ENCODE measurements at places on chromosomes 7 and 10.

DNA sequence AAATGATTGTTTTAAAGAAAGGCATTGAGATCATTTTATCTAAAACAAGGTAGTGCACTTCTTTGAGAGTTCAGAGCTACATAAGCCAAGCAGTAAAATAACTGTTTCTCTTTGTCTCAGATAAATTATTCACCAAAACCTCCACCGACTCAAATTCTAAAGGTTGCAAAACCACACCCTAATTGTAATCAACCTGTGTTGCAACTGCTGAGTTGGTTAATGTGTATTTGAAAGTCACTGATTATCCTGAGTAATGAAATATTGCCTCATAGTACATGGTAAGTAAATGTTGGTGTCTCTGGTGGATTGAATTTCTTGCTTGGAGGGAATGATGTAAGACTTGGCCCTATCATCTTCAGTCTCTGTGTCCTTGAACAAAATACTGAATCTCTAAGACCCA is 35.9 kb upstream of the CYP2C9 start:
- no peak for DNase-seq

- no peak for DNase-seq
Observed at GRCh38 chr7:55099066-55099820, 80.4 kb downstream of the EGFR start.

DNA sequence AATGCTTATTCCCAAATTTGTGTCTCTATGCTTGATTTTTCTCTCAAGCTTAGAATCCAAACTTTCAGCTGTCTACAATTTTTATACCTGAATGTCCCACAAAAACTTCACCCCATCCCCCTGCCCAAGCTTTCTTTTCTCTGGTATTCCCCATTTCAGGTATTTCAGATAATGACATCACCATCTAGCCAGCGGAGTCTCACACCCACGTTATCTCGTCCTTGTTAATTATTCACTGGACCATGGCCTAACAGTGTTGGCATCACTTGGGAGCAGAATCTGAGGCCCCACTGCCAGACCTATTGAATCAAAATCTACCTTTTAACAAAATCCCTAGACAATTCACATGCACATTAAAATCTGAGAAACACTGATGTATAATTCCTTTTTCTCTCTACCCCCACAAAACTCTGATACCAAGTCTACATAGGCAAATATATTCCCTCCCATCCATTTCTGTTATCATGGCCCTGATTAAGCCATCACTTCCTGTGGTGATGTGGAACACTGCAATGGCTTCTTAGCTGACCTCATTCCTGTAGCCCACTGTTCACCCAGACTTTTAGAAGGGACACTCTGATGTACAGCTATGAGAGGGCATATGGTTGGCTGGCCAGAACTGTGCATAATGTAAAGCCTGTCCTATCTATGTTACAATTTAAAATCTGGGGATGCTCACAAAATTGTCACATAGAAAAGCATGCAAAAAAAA is 31.4 kb downstream of the ZNF438 start:
- DNase-seq = no peak

DNA sequence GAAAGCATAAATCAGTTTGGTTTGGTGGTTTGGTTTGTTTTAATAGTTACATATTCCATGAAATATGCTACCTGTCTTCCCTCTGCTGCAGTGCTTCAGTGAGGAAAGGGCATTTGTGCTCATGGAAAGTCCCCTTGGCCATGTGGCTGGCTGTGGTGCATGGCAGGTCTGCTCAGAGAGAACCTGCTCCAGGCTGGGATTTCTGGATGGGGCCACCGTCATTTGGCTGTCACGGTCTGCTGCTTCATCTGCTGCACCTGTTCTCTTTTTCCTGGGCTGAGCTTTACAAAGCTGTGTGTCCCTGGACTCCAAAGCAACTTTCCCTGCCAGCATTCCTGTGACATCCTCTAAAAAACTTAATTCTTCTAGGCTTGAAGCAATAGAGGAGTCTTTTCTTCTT is 8.9 kb downstream of the CDK14 start:
- no peak for DNase-seq

GRCh38 chr10:113933894-113934532 is 79.6 kb downstream of the NHLRC2 start:
- DNase-seq = no peak

- DNase-seq = no peak
Observed at GRCh38 chr7:130365088-130365487, 15.2 kb upstream of the CPA1 start.

DNA sequence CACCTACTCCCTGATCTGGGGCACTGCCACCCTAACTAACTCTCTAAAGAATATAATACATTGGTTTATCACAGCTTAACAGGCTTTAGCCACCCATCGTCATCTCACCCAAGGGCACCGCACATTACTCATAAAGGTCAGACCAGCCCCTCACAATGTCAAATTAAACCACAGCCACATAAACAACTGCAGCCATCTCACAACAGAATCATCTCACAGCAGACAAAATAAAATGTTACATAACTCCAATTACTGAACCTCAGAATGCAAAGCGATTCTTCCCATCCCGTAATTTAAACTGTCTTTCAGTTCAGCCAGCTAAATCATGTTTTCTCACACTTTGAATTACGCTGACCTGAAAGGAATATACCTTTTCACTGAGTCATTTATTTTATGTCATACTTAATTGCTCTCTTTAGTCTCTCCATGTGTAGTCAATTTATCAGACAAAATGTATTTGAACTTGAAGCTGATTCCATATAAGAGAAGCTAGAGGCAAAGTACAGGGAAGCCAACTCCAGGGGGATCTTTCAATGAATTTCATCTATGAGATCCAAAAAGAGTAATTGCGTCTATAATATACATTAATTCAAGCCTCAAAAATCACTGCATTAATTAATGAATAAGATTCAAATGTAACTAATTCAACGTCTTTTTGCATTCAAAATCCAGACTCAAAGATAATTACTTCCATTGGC is 96.9 kb upstream of the NEBL start:
- no peak for DNase-seq

- no peak for DNase-seq
Observed at GRCh38 chr7:37320848-37321468, 127.7 kb downstream of the ELMO1 start.

DNA sequence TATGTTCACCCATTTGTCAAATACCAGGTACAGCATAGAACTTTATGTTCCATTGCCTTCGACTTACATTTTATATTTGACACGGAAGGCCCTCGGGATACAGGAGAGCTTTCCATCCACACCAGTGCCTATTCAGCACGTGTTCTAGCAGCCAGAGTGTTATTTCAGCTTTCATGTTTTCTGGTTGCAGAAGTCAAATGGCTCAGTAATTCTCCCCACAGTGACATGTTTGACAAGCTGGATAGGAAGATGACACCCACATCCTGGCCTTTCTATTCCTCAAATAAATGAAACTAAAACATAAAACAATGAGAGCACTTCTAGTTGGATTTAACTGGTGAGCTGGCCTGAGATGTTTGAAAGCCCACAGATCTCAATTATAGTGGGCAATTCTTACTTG is 173.4 kb downstream of the SORCS1 start:
- no peak for DNase-seq

DNA sequence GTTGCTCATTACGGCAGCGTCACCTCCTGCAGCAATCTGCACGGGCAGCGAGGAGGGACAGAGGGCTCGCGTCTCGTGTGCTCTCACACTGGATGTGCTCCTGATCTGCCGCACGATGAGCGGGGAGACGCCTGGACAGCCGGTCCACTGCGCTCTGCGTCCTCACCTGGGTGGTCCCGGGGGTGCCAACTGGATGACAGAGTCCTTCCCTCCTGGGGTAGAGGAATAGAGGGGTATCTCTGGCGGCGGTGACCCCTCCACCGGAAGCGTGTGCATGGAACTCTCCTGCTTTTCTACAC is 3.4 kb downstream of the FAM20C start:
- no peak for DNase-seq

DNA sequence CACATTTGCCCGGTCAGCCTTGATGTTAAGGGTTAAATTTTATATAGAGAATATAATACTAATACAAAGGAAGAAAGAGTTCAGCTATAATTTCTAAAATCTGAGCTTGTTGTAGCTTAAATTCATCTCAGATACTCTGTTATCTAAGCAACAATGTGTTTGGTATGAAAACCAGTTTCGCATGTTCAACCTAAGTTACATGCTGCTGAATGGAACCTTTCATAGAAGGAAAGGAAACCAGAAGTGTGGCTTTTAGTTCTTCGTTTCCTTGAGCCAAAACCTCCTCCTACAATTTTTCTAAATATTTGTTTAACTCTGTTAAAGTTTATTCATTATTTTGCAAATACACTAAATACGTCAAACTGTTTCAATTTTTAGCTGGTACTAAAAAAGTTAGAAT is 18.5 kb downstream of the AGR2 start:
- DNase-seq = no peak

- no peak for DNase-seq
Observed at GRCh38 chr10:125082881-125083575, 77.3 kb downstream of the CTBP2 start.

DNA sequence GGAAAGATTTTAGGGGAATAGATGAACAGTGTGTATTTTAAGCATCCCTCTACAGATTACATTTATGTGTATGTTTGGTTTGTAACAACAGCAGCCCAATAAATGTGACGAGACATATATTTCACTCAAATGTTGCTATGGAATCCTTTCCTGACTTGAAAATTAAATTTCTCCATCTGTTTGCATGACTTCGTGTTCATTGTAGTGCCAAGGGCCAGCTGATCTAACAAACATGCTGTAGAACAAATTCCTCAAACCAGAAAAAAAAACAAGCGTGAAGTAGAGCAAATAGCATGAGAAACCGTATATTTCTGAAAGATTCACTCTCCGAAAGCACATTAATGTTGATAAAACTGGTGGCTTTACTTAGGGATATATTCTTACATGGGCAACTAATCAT is 87.8 kb downstream of the NRCAM start:
- DNase-seq = no peak

DNA sequence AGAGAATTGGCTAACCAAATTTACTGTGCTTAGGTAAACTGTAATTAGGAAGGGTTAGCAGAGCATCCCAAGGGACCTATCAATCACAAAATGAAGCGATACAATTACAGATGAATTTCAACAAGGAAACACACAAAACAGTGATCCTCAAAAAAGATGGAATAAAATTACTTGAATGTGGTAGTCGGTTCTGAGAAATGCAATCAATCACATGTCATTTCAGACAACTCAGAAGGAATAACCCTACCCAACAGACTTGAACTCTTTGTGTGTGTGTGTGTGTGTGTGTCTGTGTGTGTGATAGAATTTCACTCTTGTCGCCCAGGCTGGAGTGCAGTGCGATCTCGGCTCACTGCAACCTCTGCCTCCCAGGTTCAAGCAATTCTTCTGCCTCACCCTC is 43.5 kb downstream of the ST8SIA6 start:
- DNase-seq = no peak

GRCh38 chr7:49483142-49483541 is 290.3 kb upstream of the VWC2 start:
- no peak for DNase-seq

DNA sequence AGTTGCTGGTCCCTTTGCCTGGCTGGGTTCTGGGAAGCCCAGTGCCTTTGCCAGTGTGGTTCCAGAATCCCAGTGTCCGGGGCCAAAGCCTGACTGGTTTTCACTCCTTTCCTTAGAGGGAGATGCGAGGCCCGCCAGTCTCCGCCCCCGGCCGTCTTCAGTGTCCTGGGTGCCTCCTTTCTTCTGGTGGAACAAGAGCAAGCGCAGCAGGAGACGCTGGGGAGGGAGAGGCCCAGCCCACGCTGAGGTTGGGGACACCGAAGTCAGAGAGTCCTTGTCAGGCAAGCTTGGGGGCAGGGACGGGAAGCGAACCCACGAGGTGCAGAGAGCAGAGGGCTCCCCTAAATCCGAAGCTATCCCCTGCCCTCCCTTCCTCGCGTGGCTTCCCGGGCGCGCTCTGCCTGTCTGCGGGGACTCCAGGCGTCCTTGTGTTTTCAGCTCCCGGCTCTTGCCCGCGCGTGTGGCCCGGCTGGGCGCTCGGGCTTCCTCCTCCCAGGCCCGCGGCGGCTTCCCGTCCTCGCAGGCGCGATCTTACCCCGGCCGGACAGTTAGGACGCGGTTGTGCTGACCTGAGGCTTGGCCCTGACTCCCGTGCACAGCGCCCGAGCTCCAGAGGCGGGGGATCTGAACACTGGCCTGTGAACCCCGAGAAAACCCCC is 60.6 kb upstream of the UBE3C start:
- no peak for DNase-seq

GRCh38 chr10:12782537-12782936 is 219.0 kb downstream of the CCDC3 start:
- DNase-seq = no peak

GRCh38 chr10:73906524-73907447 is 4.1 kb upstream of the PLAU start:
- DNase-seq = no peak

DNA sequence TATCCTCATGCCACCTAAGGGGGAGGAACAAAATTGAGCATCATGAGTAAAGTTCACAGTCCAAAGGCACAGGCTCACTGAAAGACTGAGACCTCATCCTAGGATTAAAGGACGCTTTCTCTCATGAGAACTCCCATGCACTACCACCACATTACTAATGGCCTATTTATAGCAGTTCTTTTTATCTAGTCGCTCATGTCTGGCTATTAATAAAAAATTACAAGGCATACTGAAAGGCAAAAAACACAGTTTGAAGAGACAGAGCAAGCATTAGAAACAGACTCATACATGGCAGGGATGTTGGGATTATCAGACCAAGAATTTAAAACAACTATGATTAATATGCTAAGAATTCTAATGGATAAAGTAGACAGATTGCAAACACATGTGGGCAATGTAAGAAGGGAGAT is 46.0 kb upstream of the CDK13 start:
- DNase-seq = no peak

- DNase-seq = no peak
Observed at GRCh38 chr7:47322731-47323130, 259.2 kb downstream of the TNS3 start.

GRCh38 chr10:11824825-11825224 is 1.7 kb downstream of the PROSER2 start:
- no peak for DNase-seq

GRCh38 chr7:127948930-127949329 is 82.3 kb downstream of the LRRC4 start:
- DNase-seq = no peak

- no peak for DNase-seq
Observed at GRCh38 chr7:54798530-54798929, 39.5 kb upstream of the SEC61G start.

GRCh38 chr7:139635526-139636302 is 112.2 kb downstream of the CLEC2L start:
- peak; percentile 52 for DNase-seq

DNA sequence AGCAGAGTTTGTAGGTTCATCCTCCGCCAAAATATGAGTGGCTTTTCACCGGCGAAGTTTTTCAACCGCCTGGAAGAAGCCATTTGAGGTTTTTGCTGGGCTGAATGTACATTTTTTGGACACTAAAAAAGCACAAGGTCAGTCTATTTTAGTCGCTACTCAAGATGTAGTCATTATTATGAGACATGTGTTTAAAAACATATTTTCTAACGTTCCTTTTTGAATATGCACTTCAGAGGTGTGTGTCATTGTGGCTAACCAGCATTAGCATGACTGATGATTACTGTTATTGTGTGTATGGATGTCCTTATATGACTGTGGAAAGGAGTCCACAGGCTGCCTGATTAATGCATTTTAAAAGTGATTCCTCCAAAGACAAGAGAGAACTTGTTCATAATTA is 605.4 kb downstream of the INHBA start:
- no peak for DNase-seq

- DNase-seq = no peak
Observed at GRCh38 chr10:83680470-83680891, 458.8 kb upstream of the GHITM start.

- DNase-seq = no peak
Observed at GRCh38 chr7:26858241-26858715, 6.1 kb downstream of the SKAP2 start.

All from stimulated activated CD4-positive, alpha-beta T cell treated with anti-CD3 and anti-CD28 coated beads, TNF-alpha, amount 100 ng/mL, for 24 hours (primary cell).